DMS153 (cell line): ENCODE measurements at places on chromosomes 2 and 18.

GRCh38 chr2:85710687-85711577 lies 16.8 kb downstream of the GNLY start:
- no peak for DNase-seq

- no peak for DNase-seq
These were observed 311.9 kb downstream of the MYCN start for GRCh38 chr2:16252251-16252650.

DNA sequence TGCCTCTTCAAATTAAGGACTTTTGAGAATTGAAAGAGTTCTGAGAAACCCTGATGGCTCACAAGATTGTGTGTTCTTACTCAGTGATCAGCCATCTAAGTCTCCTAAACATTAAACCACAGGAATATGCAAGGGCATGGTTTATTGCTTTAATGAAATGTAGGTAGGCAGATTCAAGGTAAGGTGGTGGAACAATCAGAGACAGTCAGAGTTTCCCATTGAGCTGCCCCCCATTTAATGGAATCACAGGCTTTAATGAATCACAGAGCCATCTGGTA lies 107.8 kb upstream of the LRATD1 start:
- no peak for DNase-seq

- no peak for DNase-seq
These were observed 65.1 kb upstream of the DAPL1 start for GRCh38 chr2:158729873-158730620.

- DNase-seq = no peak
These were observed 1.7 kb upstream of the MSGN1 start for GRCh38 chr2:17814601-17815000.
